ENCODE measurements at places on chromosomes 13 and 19.
A peak's percentile ranks its signal among the peaks of the same experiment; 100 is the strongest.

DNA sequence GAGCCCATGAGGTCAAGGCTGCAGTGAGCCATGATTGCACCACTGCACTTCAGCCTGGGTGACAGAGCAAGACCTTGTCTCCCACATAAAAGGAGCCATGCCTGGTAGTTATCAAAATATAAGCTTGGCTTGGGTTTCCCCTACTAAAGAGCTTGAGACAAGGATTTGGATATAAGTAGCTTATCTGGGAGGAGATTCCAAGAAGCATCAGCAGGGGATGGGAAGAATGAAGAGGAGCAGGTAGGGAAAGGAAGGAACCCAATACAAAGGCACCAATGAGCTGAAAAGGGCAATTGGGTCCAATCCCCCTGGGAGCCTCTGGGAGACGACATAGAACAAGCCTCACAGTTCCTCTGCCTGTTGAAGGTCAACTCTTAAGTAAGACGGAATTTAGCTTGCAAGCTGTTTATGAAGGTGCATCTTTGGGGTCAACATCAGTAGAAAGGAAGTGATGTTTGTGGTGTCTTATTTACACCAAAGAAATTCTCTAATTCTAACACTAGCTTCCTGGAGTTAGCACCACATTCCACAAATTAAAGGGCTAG is 7.4 kb upstream of the CLEC4G start:
- no peak overlapping the region for H3K4me3 ChIP-seq
- no peak overlapping the region for H3K27ac ChIP-seq
- H3K27me3 ChIP-seq, result no peaks in the 10 kb centered on the region
- H3K4me1 ChIP-seq, result no peaks in the 10 kb centered on the region
- H3K36me3 ChIP-seq, result no peaks in the 10 kb centered on the region

DNA sequence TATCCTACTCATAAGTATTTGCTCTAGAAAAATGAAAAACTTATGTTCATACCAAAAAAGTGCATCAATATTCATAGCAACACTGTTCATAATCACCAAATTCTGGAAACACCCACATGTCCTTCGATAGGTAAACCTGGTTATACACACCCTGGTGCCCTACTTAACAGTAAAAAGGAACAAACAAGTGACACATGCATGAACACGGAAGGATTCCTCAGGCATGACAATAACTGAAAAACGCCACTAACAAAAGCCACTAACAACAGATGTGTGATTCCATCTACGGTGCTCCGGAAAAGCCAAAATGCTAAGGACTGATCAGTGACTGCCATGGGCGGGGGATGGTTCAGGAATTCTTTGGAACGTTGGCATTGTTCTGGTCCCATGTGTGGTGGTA is 65.5 kb downstream of the STK24 start:
- no peaks in the 10 kb centered on the region for H3K36me3 ChIP-seq
- H3K4me3 ChIP-seq, result no peak overlapping the region
- no peak overlapping the region for H3K27ac ChIP-seq

- no peak overlapping the region for H3K27ac ChIP-seq
- no peak overlapping the region for H3K4me3 ChIP-seq
- DNase-seq, result no peak
- no peaks in the 10 kb centered on the region for H3K36me3 ChIP-seq
- no peaks in the 10 kb centered on the region for H3K4me1 ChIP-seq
These were observed 33.6 kb upstream of the SLC15A1 start for GRCh38 chr13:98786023-98786422.

DNA sequence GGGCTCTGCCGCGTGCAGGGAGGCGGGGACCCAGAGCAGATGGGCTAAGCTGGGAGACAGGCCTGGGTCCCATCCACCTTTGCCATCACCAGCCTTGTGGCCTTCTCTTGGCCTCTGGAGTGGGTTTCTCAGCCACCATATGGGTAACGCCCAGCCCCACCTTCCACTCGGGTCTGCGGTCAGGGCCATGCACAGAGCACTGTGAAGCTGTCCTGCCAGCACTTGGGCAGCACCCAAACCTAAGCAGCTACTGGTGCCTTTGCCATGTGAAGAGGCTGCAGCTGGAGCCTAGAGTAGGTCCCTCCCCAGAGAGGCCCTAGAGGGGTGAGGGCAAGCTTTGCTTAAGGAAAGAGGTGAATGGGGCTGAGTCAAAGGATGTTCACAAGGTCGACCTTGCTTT is 24.1 kb upstream of the NPAS1 start:
- H3K4me1 ChIP-seq, result peaks cover 17% of the 10 kb centered on the region
- no peaks in the 10 kb centered on the region for H3K27me3 ChIP-seq
- H3K36me3 ChIP-seq, result peaks cover 12% of the 10 kb centered on the region
- no peak for DNase-seq
- no peak overlapping the region for H3K4me3 ChIP-seq

DNA sequence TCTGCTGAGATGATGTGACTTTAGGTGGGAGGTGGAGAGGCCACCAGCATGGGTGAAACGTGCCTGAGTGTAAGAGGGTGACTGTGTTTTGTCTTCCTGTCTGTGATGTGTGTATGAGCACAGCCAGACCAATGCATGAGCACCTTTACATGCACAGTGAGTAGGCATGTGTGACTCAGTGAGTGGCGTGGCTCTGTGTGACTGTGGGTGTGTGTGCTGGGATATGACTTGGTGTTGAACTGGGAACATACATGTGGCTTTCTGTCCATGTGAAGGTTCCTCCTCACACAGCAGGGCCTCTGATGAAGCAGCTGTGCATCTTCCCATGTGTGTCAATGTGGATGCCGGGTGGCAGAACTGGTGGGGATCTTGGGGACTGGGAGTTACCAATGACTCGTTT is 19.9 kb upstream of the LGALS13 start:
- no peak overlapping the region for H3K27ac ChIP-seq
- H3K4me3 ChIP-seq, result no peak overlapping the region

DNA sequence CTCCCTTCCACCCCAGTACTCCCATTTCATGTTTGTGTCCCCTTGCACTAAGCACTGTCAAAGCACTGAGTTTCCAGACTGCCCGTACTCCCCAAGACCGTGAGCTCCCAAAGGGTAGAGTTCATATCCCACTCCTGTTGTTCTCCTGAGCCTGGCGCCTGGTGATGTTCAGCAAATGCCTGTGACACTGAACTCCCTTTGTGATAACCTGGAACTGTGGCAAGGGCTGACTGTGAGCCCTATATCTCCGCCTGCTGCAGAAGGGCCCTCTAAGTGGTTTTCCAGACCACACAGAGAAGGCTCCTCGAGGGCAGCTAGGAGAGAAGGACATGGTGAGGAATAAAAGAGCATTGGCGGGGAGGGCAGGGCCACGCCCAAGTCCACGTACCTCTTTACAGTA is 67.5 kb downstream of the ATP7B start:
- H3K4me3 ChIP-seq, result no peak overlapping the region
- no peaks in the 10 kb centered on the region for H3K4me1 ChIP-seq
- no peak for DNase-seq
- H3K27me3 ChIP-seq, result no peaks in the 10 kb centered on the region
- H3K36me3 ChIP-seq, result peaks cover 14% of the 10 kb centered on the region

DNA sequence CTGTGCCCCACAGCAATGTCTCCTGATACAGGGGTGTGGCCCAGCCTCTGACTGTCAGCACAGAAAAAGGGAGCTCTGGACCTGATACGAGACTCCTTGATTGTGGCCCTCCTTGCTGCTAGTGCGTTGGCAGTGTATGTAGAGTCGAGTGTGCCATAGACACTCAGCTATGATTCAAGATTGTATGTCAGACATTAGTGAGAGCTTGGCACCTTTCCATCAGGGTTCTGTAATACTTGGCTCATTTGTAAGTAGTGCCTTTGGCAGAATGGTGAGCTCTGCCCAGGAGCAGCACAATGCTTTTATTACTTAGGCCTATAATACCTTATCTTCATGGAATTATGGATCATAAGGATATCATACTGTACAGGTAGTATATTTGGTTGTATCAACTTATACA is 83.4 kb downstream of the ATP8A2 start:
- no peaks in the 10 kb centered on the region for H3K27me3 ChIP-seq
- no peak overlapping the region for H3K27ac ChIP-seq
- no peaks in the 10 kb centered on the region for H3K36me3 ChIP-seq

DNA sequence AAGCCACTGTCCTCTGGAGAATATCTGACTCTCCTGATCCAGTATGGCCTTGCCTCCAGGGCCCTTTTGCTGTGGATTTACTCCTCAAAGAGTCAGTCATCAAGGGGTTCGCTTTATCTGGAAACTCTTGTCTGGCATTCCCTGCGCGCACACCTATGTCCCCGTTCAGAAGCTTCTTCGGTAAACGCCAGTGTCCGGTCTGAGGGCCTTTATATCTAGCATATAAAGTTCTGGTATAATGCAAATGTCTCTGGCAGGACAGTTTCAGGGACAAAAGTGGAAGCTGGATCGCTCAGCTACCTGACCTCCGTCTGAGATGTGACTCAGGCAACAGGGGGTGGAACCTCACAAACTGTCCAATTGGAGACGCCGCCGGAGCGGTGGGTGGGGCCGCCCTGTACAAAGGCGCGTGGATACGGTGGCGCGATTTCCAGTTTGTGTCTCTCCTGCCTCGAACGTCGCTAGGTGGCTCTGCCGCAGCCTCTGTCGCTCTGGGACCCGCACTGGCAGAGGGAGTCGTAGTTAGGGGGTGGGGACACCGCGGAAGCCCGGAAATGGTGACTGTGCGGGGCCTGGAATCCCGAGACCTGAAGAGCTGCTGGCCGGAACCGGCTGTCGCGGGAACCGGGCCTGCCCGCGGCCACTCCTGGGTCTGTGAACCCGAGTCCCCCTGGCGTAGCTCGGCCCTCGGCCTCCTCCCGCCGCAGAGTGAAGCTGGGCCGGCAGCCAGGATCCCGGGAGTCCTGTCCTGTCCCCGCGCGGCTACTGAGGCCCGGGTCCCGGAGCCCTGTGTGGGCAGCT is 10.6 kb upstream of the ZNF709 start:
- peak; percentile 97 for DNase-seq
- H3K4me3 ChIP-seq, result peak overlapping the region; percentile 56
- H3K27me3 ChIP-seq, result no peaks in the 10 kb centered on the region
- no peaks in the 10 kb centered on the region for H3K36me3 ChIP-seq
- H3K4me1 ChIP-seq, result peaks cover 12% of the 10 kb centered on the region

- no peak overlapping the region for H3K27ac ChIP-seq
- no peaks in the 10 kb centered on the region for H3K27me3 ChIP-seq
- H3K4me1 ChIP-seq, result peaks cover 22% of the 10 kb centered on the region
- DNase-seq, result no peak
These were observed 4.4 kb downstream of the CCDC61 start for GRCh38 chr19:45999653-46000121.

DNA sequence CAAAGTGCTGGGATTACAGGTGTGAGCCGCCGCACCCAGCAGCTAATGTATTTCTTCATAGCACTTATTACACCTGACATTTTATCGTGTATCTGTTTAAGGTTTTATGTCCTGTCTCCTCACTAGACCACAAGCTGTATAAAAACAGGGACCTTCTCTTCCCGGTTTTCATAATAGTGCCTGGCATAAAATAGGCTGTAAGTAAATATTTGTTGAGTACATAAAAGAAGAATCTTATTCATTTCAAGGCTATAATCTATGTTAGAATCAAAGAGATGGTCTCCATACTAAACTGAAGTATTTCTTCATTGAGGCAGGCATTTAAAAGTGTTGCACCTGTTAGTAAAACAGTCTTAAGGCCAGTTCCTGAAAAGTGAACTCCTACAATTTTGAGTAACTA is 194.0 kb downstream of the SHISA2 start:
- H3K36me3 ChIP-seq, result no peaks in the 10 kb centered on the region
- DNase-seq, result no peak
- no peaks in the 10 kb centered on the region for H3K27me3 ChIP-seq
- H3K4me1 ChIP-seq, result no peaks in the 10 kb centered on the region

DNA sequence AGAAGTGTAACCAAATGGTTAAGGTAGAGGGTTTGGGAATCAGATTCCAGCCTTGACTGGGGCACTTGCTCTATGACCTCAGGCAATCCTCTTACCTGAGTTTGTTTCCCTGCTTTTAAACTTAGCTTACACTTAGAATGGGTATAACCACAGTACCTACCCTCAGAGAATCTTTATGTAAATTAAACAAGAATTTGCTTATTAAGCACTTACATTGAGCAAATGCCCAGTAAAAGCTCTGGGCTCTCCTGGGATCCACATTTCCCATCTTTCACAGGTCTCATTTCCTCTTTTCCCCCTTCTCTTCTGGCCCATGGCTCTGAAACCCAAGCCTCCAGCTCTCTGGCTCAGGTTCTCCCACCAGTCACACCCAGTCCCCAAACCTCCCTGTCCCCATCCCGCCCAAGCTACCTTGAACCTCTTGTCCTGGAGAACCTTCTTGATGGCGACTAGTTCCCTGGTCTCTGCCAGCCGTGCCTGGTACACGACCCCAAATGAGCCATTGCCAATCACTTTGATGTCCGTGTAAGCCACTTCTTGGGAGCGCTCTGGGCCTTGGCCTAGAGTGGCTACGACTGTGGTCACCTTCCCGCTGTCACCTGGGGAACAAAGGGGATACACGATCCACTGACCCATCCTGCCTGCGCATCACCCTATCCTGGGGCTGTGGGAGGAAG is 2.7 kb downstream of the GSK3A start:
- DNase-seq, result no peak
- no peak overlapping the region for H3K4me3 ChIP-seq
- H3K4me1 ChIP-seq, result peaks cover 26% of the 10 kb centered on the region
- H3K36me3 ChIP-seq, result peaks cover 22% of the 10 kb centered on the region
- H3K27ac ChIP-seq, result no peak overlapping the region
- no peaks in the 10 kb centered on the region for H3K27me3 ChIP-seq

- H3K4me3 ChIP-seq, result no peak overlapping the region
- H3K4me1 ChIP-seq, result peaks cover under 1% of the 10 kb centered on the region
- H3K36me3 ChIP-seq, result peaks cover 78% of the 10 kb centered on the region
- no peaks in the 10 kb centered on the region for H3K27me3 ChIP-seq
These were observed 8.6 kb downstream of the GSK3A start for GRCh38 chr19:42233678-42234292.

GRCh38 chr19:40356681-40357595 is 8.4 kb downstream of the PLD3 start:
- H3K27ac ChIP-seq, result no peak overlapping the region
- H3K4me1 ChIP-seq, result peaks cover 17% of the 10 kb centered on the region
- no peak overlapping the region for H3K4me3 ChIP-seq
- DNase-seq, result no peak
- H3K36me3 ChIP-seq, result no peaks in the 10 kb centered on the region

DNA sequence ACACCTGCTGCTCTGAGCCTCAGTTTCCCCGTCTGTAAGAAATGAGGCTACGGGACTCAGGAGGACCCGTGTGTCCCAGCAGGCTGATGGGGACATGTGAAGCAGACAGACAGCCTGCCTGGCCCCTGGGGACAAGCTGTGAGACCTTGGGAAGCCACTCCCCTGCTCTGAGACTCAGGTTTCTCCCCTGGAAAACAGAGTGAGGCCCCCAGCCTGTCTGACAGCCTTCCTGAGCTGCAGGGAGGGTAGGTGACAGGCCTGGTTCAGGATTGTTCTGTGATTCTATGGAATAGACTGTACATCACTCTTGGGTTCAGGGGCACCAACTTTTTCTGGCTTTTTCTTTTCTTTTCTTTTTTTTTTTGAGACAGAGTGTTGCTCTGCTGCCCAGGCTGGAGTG is 2.9 kb upstream of the NTF4 start:
- peaks cover 21% of the 10 kb centered on the region for H3K4me1 ChIP-seq
- H3K36me3 ChIP-seq, result no peaks in the 10 kb centered on the region
- H3K27me3 ChIP-seq, result peaks cover 3% of the 10 kb centered on the region
- H3K27ac ChIP-seq, result no peak overlapping the region
- no peak for DNase-seq

- H3K4me3 ChIP-seq, result no peak overlapping the region
- no peak for DNase-seq
- no peaks in the 10 kb centered on the region for H3K27me3 ChIP-seq
- no peaks in the 10 kb centered on the region for H3K36me3 ChIP-seq
- no peaks in the 10 kb centered on the region for H3K4me1 ChIP-seq
These were observed 1.5 kb downstream of the KLK11 start for GRCh38 chr19:51024924-51025323.
